ENCODE measurements at places on chromosomes 1 and 21.

DNA sequence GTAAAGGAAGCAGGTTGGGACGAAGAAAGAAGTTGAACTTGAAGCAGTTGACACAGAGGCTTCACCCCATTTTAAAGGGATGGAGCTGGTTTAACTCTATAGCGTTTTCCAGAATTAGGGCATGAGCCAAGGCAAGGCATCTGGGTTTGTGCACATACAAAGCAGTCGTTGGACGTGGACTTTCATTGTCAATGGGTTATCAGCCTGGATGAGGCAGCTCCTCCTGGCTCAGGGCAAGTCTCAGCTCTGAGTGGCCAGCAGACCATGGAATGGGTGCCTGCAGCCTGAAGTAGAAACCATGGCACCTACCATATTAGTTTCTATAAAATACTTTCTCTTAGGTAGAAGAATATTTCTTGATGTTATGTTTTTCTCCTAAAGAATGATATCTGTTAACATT is 163.8 kb upstream of the KCNK2 start:
- no peak for DNase-seq

DNA sequence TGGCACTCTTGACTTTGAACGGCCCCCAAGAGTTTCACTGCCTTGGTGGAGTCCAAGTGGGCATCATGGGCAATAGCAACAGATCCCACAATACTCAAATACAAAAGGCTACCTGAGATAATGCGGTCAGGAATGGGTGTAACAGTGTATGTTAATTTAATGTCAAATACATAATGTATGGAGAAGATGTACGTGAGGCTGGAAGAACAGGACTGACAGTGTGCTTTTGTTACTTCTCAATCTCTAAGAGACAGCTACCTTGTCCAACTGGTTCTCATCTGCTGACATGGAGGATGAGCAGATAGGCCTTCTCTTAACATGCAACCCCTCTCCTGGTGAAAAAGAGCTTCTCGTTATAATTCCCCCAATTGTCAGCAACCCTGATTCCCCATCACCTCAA is 167.2 kb downstream of the APP start:
- DNase-seq: no peak

- DNase-seq: no peak
Observed at GRCh38 chr1:17441265-17441992, 2.0 kb upstream of the RCC2 start.

DNA sequence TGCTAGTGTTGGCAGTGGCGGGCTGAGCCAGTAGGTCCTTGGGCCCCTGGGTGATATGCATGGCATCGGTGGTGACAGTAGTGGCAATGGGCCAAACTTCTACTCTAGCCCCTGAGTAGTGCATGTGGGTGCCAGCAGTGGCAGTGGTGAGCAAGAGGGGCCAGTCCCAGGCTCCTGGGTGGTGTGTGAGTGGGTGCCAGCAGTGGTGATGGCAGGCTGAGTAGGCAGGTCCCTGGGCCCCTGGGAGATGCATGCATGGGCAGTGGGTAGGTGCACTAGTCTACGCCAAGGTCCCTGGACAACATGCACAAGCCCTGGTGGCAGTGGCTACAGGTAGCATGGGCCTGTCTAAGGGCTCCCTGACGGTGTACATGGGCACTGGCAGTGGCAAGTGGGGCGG is 24.6 kb upstream of the TTC22 start:
- DNase-seq: no peak

DNA sequence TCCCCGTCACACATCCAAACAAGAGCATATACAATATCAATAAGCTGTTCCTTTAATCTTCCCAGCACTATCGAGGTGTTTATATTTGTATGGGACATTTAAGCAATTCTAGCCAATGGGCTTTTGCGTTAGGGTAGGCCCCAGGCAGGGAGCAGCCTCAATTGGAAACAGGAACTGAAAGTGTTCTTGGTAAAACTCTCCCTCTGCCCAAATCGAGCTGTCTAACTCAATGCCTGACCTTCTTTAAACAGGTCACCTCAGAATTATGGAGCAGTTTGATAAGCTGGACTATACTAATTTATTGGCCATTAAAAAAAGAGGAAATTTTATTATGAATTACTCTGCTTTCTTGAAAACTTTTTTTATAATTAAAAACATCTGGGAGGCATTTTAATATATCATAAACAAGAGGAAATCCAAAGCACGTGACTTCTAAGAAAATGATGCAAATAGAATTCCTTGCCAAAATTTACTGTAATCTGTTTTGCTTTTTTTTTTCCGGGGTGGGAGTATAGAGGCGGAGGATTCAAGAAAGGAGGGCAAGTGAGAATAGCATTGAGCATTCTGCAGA is 498.1 kb downstream of the LMO4 start:
- no peak for DNase-seq

DNA sequence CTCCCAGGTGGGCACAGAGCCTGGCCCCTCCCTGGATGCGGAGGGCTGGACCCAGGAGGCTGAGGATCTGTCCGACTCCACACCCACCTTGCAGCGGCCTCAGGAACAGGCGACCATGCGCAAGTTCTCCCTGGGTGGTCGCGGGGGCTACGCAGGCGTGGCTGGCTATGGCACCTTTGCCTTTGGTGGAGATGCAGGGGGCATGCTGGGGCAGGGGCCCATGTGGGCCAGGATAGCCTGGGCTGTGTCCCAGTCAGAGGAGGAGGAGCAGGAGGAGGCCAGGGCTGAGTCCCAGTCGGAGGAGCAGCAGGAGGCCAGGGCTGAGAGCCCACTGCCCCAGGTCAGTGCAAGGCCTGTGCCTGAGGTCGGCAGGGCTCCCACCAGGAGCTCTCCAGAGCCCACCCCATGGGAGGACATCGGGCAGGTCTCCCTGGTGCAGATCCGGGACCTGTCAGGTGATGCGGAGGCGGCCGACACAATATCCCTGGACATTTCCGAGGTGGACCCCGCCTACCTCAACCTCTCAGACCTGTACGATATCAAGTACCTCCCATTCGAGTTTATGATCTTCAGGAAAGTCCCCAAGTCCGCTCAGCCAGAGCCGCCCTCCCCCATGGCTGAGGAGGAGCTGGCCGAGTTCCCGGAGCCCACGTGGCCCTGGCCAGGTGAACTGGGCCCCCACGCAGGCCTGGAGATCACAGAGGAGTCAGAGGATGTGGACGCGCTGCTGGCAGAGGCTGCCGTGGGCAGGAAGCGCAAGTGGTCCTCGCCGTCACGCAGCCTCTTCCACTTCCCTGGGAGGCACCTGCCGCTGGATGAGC is 34.2 kb downstream of the TRIM11 start:
- no peak for DNase-seq

- DNase-seq: no peak
Observed at GRCh38 chr1:118202076-118202608, 17.1 kb upstream of the SPAG17 start.

- no peak for DNase-seq
Observed at GRCh38 chr1:241272828-241273227, 84.2 kb downstream of the RGS7 start.

Data from activated naive CD4-positive, alpha-beta T cell (primary cell).